ENCODE measurements at places on chromosomes 7 and 10.

DNA sequence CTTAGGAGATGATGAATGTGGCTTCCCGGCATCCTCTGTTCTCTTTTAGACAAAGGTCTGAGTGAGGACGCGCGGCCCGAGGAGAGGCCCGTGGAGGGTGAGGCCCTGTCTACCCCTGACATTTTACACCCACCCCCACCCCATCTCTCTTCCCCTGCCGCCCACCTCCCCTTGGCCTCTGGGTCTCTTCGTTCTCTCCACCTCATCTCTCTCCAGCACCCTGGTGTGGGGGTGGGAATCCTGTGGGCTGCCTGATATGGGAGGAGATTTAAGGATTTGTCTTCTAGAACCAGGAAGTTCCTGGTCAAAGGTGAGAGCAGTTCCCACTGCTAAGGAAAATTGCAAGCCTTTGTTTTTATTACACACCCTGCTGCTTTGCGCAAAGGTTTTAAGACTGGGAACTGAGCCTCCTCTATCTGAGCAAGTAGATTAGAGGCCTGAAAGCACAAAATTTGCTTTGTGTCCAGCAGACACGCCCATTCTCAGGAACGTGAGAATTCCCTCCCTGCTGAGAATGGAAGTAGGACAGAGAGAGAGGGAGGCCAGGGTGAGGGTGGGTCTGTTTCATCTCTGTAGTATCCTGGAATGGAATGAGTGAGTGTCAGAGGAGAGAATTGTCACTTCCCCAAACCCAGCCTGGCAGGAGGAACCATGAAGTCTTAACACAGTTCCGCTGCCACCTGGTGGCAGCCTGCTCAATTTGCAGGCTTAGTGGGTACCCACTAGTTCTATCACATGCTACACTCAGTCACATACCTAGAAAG lies 91.2 kb downstream of the GTF2IRD1 start:
- DNase-seq = peak; percentile 49

- DNase-seq = no peak
Observed at GRCh38 chr7:105846404-105846803, 30.0 kb downstream of the ATXN7L1 start.

DNA sequence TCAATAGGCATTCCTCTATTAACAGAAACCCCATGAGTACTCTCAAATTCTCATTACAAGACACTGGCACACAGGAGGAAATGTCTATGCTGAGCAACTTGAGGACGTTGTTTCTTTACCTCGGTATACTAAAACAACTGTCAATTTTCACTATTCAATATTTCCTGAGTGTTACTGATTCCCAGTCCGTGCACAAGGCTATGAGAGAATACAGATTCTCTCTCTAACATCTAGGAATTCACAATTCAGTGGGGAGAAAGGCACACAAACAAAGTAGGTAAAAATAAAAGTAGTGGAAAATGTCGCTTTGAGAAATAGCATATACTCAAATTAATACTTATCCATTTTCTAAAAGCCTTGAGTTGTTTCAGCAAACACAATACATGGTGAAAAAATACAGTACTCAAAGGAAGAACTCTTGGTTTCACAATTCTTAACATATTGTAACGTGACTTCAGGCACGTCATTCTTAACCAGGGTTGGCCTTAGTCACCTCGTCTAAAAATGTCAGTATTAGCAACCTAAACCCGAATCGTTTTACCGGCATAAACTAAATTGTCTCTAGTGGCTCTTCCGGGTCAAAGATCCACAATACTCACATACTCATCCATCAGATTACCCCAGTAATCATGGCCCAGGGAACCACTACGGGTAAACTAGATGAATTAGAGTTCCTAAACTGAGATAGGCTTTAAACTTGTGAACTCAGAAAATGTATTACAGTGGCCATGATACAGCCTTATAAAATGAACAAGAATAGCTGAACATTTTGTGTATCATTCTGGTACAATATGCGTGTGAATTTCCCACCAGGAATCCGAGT lies 1.5 kb downstream of the IPMK start:
- DNase-seq = no peak

DNA sequence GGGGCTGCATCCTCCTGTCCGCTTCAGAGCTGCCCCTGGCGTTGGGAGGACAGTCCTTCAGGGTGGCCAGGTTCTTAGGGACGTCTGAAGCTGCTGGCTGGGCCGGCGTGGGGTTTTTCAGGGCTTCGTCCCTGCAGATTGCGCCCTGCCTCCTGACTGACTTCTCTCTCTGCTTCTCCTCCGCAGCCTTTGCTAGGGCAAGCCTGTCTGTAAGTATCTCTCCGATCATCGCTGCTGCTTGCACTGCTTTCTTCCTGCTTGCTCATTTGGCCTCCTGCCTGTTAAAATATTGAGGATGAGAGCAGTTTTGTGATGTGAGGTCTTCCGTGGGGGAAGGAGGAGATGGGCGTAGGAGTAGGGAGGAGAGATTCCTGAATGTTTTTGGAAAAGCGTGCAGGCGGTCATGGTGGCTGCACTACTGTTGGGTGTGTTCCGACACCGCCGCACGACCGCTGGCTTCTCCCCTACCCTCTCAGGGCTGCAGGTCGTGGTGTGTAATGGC lies 25.3 kb downstream of the PFKFB3 start:
- no peak for DNase-seq

DNA sequence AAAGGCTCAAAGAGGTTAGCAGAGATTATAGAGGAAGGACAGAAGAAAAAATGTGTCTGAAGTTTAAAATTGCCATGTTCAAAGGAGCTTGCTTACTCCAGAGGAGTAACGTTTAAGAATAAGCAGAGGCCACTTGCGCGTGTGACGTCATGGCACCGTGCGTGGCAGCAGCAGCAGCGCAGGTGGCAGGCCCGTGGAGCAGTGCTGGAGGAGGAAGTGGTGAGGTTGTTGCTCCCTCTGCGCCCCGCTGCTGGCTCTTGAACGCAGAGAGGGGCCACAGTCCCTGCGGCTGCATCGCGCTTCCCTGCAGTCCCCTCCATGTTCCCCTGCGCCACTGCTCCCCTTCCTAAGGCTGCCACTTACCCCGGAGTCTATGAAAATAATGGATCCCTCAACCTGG lies 37.5 kb downstream of the GDI2 start:
- DNase-seq = peak; percentile 69

DNA sequence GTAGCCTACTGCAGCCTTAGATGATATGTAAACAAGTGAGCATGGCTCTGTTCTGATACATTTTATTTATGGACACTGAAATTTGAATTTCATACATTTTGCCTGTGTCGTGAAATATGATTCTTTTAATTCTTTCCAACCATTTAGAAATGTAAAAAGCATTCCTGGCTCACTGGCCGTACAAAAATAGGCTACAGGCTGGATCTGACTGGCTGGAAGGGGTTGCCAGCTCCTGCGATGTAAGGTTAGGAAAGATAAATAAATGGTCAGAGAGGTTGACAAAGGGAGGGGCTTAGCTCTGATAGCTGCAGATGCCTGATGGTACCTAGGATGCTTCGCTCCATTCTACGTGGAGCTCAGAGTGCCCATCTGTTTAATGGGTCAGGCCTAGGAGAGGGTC lies 3.4 kb downstream of the ADCYAP1R1 start:
- no peak for DNase-seq

- no peak for DNase-seq
Observed at GRCh38 chr7:28684650-28685241, 272.4 kb downstream of the CREB5 start.

GRCh38 chr7:608361-608760 lies 88.7 kb upstream of the PDGFA start:
- DNase-seq = no peak

DNA sequence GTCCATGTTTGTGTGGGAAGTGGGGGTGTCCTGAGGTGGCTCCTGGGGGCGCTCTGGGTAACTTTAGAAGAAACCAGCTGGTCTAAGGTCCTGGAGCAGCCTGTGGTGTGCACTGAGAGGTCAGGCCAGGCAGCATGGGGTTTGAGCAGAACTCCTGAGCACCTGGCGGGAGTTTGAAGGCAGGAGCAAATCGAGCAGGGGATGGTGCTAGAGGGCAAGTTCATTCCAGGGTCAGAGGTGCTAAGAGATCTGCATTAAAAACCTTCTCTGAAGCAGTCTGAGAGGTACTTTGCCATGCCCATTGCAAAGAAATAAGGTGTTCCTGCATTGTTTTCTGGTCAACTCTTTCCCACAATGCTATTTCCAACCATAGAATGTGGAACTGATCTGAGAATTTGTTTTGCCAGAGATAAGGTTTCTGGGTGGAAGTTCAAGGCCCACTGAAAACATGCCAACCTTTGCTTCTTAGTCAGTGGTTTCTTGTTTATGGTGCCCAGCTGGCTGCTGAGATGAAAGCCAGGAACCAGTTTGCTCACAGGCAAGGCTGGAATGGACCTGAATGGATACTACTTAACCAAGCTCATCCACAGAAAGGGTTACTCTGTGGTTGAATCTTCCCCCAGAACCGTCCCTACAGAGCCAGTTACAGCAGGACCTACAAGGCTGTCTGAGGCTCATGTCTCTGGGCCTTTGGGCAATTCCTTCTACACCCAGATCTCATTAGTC lies 136.3 kb upstream of the TMEM72 start:
- no peak for DNase-seq

DNA sequence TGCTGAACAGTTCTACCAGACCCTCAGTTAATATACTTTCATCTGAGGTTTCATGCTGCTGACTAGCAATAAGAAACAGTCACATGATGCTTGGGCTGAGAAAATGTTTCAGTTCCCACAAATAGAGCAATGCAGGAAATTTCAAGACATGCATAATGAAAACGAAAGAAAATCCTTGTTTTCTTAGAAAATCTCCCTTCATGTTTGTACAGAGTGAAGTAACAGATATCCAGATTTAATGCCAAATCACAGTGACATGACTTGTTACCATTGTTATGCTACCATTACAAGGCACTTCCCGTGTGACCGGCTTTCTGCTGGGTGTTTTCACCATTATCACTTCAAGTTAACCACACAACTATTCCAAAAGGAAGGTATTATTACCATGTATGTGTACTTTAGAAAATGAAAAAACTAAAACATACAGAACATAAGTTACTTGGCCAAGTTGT lies 121.7 kb downstream of the DOCK4 start:
- DNase-seq = no peak

DNA sequence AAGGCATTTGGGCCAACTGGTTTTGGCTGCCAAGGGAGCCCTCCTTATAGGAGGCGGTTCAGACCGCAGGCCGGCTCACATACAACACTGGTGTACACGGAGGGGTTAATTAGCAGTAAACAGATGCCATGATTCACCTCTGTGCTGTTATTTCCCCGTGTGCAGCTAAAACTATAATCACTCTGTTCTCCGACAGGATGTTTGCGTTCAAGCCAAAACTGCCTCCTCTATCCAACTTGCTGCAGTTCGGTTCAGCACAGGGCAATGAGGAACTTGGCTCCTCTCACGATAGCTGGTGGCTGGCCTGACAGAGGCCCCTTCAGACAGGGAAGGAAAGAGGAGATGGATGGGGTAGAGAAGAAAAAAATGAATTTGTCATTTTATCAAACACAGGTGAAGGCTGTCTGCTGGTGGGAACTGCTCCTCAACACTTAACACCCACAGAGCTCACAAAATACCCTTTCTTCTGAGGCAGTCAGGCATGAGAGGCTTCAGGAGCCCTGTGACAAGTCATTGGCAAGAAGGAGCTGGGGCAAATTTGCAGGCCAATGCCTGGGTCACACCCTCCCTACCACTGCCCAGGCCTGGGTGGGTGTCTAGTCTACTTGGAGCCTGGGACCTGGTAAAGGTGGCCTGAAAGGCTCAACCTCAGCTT lies 24.0 kb downstream of the KCNMA1 start:
- DNase-seq = no peak

DNA sequence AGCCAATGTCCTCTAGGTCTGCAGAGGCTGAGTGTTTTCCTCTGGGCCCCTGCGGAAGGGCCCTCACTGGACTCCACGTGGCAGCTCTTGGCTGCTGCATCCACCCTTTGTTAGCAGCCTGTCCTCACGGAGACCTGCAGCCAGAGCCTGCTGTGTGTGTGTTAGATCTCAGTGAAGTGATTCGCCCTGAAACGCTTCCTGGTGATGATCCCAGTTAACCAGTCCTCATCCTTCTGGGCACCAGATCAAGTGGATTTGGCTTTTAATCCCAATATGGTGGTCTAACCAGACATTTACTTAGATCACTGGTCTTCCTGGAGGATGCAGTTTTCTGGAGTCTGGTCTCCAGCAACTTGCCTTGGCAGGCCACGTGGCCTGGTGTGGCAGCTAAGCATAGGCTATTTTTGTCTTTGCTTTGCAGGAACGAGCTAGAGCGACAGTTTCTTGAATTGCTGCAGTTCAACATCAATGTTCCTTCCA lies 39.5 kb upstream of the GJD4 start:
- peak; percentile 53 for DNase-seq

GRCh38 chr10:71029411-71029892 lies 141.1 kb upstream of the PCBD1 start:
- DNase-seq = peak; percentile 55

- no peak for DNase-seq
Observed at GRCh38 chr10:125396676-125397075, 236.3 kb upstream of the CTBP2 start.

DNA sequence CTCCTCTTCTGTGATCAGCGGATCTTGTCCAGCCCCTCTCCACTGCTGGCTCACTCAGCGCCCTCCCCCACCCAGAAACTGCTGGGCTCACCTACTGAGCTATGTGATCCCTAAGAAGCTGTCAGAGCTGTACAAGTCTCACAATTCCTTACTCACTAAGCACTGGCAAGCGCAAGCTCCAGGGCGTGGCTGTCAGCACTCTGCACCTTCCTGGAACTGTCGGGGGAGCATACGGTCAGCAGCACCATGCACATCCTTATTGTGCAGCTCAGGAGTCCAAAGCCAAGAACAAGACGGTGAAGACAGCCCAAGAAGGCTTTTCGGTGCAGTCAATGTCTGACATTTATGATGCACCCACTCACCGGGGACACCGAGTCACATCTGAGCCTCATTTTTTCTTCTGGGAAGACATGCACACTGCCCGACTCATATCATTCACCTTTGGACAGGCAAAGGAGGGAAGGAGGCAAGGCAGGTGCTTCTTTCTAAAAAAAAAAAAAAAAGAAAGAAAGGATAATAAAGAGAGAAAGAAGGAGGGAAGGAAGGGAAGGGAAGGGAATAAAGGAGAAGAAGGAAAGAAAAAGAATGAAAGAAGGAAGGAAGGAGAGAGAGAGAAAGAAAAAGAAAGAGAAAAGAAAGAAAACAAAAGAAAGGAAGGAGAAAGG lies 56.3 kb downstream of the ASB13 start:
- no peak for DNase-seq

DNA sequence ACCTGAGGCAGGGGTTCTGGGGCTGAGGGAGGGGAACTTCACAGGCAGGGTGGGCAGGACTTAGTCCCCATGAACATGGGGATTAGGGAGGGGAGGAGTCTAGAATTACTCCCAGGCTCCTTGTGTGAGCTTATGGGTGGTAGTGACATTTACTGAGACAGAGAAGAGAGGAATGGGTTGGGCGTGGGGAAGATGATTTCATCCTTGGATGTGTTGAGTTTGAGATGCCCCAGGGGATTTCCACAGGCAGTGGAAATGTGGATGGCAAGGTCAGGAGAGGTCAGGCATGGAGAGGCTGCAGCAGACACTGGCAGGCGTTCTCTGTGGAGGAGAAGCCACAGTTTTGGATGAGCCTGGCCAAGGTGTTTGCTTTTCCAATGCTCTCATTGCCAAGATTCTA lies 26.4 kb upstream of the GSDME start:
- no peak for DNase-seq
